ENCODE measurements at places on chromosomes 12 and 14.

GRCh38 chr12:14505626-14506596 lies 61.8 kb downstream of the PLBD1 start:
- no peak for DNase-seq

GRCh38 chr14:54223831-54224402 lies 172.9 kb upstream of the CDKN3 start:
- DNase-seq: no peak

DNA sequence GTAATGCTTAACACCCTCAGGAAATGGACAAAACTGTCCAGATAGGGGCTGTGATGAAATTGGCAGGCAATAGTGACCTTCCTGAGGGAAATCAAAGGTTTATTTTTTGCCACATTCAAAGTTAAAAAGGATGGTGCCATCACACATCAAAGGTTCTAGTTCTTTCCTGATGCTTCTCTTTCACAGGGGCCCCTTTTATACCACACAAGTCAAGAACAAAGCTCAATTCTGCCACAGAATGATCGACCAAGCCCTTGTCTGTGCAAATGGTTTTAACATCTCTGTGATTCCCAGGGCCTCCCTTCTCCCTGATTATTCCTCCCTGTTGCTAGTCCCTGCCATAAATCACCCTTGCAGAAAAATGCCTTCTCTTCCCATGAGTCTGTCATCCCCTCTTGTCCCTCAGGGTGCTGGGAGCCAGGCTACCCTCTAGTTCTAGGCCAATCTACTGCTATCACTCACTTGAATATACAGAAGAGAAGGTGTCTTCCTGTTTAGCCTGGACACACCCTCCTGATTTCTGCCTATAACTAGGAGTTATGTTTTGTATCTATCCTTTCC lies 22.7 kb downstream of the SMCO2 start:
- no peak for DNase-seq

DNA sequence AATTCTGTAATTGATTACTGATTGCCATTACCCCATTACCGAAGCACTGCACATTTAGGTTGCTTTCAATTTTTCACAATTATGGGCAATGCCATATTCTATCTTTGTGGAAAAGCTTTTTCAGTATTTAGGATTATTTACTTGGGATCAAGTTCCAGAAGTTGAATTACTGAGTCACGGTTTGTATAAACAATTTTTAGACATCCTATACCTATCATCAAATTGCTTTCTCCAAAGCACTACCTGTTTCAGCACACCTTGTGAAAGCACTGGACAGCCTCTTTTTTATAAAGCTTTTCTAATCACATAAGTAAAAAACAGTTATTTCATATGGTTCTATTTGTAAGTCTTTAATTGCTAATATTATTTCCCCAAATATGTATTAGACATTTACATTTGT lies 221.5 kb upstream of the CAND1 start:
- no peak for DNase-seq

- DNase-seq: no peak
Measured at GRCh38 chr12:98256830-98257229, 258.6 kb upstream of the TMPO start.

GRCh38 chr12:15770581-15770980 lies 18.6 kb downstream of the EPS8 start:
- no peak for DNase-seq

GRCh38 chr14:105466531-105467248 lies 7.9 kb upstream of the CRIP2 start:
- DNase-seq: no peak

- DNase-seq: no peak
Measured at GRCh38 chr12:4036671-4037271, 163.6 kb upstream of the PARP11 start.

DNA sequence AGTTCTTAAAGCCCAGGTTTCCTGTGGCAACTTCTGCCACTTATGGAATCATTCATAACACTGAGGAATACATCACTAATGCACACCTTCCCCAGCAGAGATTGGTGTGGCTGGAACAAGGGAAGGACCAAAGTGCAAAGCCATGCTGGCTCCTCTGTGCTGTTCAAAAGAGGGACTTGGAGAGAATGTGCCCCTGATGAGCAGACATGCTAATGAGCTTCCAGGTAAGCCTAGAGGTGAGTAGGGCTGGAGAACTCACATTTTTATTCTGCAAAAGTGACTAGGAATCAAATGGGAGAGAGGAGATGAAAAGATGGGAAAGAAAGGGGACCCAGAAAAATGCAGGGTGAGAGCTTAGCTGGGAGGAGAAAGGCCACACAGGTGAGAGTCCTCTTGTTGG lies 289.7 kb downstream of the TTC8 start:
- no peak for DNase-seq

DNA sequence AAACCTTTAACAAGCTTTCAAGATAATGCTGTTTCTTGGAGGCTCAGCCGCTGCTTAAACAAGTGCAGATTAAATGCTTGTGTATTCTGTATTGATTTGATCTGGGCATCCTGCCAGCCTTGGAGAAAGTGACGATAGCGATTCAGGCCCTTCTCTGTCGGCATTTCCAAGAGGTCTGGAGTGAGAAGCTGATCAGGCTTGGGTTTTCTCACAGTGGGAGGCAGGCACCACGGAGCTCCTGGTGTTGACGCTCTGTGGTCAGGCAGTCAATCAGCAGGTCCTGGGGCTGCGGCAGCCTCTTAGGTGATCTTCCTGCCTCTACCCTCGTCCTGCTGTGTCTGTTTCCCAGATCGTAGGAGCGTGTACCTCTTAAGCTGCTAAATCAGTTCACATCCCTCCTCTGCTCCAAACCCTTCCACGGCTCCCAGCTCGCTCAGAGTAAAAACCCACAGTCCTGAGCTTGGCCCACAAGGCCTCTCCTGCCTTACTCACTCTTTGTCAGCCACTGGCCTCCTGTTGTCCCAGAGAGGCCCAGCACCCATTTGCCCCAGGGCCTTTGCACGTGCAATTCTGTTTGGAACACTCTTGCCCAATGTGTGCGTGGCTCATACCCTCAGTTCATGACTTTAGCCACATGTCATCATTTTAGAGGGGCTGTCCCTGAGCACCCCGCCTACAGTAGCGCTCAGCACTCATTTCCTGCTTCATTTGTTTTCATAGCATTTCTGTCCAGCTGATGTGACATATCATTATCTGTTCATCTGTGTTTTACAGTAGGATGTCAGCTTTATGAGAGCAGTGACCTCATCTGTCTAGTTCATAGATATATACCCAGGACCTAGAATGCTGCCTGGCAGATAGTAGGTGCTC lies 155.4 kb downstream of the AACS start:
- no peak for DNase-seq

GRCh38 chr14:104436741-104437701 lies 142.5 kb upstream of the C14orf180 start:
- peak; percentile 74 for DNase-seq

- no peak for DNase-seq
Measured at GRCh38 chr12:46071335-46071734, 81.0 kb upstream of the SCAF11 start.

DNA sequence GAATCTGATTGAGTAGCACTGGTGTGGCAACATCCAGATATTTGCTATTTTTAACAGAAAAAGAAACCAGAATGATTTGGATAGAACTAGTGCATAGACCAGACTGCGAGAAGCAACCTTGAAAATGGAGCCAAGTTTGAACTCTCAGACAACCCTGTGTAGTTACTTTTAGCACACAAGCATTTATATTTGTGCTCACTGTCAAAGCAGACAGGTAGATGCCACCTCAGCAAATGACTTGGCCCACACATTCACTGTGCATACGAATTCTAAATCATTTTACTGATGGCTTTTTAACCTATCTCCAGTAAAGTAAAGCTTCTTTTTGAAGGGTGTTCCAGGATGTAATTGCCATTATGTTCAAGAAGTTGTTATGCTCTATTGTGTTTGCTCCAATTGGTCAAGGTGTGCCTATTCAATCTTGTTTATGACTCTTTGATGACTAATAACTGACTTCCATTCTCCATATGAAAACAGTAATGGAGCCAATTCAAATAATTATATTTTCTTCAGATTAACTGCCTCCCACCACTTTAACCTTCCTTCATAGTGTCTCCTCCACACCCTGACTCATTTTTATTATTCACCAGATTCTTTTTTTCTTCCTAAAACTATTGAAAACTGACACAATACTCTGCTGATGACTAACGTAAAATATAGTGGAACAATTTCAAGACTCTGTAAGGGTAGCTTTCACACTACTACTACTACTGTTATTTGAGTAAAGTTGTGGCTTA lies 138.5 kb downstream of the CCER1 start:
- no peak for DNase-seq

- DNase-seq: peak; percentile 40
Measured at GRCh38 chr12:116559162-116559935, at the start of gene MAP1LC3B2. Gene MAP1LC3B2, plus strand, starts transcription at chr12:116559381. Its CDS starts 16,562 bp downstream, at chr12:116575943.

- DNase-seq: no peak
Measured at GRCh38 chr14:99382781-99383471, 97.7 kb downstream of the SETD3 start.

- no peak for DNase-seq
Measured at GRCh38 chr12:11672256-11673191, 23.1 kb downstream of the ETV6 start.

GRCh38 chr14:73237786-73238423 lies 599 bp downstream of the PAPLN start:
- DNase-seq: no peak

Measured in NCI-H526 (cell line).